Bronchial epithelial cell (primary cell): ENCODE measurements at places on chromosomes 13 and 19.

- peak; percentile 35 for DNase-seq
These were observed 10.8 kb upstream of the PDCD5 start for GRCh38 chr19:32570081-32570785.

DNA sequence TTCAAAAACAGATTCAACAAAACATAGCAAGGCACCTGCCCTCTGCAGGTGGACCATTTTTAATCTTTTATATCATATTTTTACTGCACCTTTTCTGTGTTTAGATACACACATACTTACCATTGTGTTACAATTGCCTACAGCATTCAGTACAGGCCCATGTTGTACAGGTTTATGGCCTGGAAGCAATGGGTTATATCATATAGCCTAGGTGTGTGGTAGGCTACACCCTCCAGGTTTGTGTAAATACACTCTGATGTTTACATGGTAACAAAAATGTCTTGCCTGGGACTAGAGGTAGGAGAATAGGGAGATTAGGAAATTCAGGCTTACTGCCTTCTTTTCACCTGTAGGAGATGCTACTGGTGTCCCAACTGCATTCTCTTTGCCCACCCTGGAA lies 8.2 kb upstream of the UBAC2 start:
- DNase-seq, result no peak

- no peak for DNase-seq
These were observed 75.0 kb downstream of the TEX26 start for GRCh38 chr13:31007417-31007816.

DNA sequence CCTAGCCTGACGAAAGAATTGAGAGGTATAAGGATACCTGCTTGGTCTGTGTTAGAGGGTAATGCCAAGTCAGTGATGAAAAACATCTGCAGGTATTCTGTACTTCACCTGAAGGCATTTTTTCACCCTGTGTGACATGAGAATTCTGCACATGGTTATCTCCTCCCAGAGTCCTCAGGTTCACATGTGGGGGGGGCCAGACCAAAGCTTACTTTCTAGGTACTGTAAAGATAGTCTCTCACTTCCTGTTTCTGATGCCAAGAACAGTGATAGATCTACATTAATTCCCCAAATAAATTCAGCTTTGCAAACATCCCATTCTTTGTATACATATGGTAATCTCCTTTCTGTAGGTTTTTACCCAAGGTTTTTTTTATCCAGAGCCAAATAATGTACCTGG lies 53.4 kb downstream of the GPC6 start:
- no peak for DNase-seq

- DNase-seq, result no peak
These were observed 6.6 kb upstream of the TPTE2 start for GRCh38 chr13:19567820-19568534.

DNA sequence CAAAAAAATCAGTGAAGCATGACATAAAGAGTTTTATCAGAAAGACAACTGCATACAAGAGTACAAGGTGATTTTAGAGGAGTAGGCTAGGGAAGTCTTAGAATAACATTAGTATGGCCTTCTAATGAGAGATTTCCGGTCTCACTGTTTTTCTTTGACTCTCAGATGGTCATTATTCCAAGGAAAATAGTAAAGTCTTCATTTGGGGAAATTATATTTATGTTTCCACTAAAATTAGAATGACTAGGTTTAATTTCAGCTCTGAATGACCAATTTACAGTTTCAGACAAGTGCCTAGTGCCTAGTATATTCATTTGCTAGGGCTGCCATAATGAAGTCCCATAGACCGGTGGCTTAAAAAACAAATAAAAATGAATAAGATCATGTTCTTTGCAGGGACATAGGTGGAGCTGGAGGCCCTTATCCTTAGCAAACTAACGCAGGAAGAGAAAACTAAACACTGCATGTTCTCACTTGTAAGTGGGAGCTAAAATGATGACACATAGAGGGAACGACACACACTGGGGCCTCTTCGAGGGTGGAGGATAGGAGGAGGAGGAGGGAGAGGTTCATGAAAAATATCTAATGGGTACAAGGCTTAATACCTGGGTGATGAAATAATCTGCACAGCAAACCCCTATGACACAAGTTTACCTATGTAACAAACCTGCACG lies 303.1 kb downstream of the PCDH9 start:
- peak; percentile 97 for DNase-seq

GRCh38 chr13:113607056-113607888 lies 22.7 kb downstream of the TFDP1 start:
- no peak for DNase-seq

GRCh38 chr19:3375221-3376090 lies 9.1 kb downstream of the NFIC start:
- no peak for DNase-seq

DNA sequence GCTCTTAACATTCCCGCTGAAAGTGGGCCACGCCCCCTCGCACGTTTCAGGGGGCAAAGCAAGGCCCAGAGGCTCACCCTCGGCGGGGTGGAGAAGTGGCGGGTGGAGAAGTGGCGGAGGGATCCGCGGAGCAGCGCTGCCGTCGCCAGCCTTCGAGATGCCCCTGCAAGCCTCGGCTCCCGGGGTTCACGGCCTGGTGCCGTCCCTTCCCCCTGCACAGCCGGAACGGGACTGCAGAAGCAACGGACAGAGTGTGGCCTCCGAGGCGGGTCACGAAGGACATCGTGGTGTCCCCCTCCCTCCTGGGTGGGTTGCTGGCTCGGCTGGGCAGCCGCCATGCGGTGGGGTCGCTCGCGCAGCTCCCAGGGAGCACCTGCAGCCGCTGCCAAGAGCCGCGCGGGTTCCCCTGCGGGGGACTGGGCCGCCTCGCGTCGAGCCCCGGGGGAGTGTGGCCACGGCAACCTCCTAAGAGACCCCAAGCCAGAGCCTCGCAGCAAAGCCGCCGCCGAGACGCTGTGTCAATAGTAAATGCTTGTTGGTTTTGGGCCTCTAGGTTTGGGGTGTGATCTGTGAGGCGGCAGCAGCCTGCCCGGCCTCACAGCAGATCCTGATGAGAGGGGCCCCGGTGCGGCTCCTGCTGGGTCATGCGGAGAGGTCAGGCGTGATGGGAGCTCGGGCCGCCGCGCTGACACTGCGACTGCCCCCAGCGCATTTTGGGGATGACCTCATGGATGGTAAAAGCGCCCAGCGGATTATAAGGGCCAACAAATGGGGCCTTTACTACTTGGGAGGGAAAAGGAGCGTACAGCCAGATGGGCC lies 5.5 kb downstream of the TPGS1 start:
- DNase-seq, result no peak

DNA sequence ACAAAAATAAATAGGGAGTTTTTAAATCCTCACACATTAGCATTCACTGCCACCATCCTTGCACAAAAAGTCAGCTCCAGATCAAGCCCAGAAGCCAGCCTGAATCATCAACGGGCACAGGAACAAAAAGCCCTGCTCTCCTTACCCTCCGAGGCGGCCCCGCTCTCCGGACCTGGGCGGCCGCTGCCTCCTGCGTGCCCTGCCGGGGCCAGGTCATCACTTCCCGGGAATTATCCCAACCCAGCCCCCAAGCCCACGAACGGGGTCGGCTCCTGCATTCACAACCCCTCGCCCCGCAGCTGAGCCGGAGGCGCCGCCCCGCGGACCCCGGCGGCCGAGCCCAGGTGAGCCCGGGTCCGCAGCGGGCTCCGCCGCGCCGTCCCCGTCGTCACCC lies 754 bp downstream of the DNAJB1 start:
- DNase-seq, result no peak

- DNase-seq, result peak; percentile 40
These were observed 8.1 kb downstream of the PTGIR start for GRCh38 chr19:46616631-46617322.

GRCh38 chr13:112574834-112575613 lies 12.9 kb downstream of the TUBGCP3 start:
- DNase-seq, result no peak

- DNase-seq, result peak; percentile 93
These were observed 87.7 kb downstream of the DOCK9 start for GRCh38 chr13:98890186-98890585.

- DNase-seq, result peak; percentile 98
These were observed 41.6 kb downstream of the ARHGAP35 start for GRCh38 chr19:46902402-46902766.

DNA sequence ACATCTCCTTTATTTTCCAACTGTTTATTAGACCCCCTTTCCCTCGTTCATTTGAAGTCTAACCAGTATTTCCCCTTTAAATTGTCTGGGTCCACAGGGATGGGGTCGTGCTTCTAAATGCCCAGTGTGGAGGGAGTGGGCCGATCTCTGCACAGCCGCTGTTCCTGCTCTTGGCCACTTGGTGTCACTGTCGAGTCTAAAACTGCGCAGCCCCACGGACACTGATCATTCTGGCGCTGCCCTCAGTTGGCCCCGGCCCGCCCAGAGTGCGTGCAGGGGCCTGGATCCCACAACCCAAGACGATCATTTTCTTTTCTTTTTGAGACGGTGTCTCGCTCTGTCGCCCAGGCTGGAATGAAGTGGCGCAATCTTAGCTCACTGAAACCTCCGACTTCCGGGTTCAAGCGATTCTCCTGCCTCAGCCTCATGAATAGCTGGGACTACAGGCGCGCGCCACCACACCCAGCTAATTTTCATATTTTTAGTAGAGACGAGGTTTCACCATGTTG lies 12.0 kb downstream of the WDR88 start:
- DNase-seq, result peak; percentile 27

DNA sequence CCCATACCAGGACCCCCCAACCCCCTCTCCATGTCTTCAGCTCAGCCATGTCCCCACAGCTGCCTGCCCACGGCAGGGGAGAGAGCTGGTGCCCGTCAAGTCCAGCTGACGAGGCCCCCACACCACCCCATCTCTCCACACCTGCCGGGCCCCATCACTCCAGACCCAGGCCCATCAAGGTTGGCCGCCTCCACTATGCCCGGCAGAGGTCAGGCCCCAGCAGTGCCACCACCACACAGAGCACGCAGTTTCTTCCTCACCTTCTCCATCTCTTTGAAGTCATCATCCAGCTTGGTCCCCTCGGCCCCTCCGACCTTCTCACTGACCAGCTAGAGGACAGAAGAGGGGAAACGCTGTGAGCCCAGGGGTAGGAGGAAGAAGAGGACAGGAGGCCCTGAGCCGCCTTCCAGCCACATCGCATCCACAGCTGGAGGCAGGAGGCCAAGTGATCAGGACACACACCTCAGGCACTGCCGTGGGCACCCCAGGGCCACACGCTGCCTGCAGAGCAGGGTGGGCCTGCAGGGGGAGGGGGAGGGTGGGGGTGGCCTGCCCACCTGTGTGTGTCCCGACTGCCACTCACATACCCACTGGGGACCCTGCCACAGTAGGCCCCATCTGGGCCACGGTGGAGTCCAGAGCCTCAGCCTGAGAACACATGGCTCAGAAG lies 23.4 kb downstream of the MPND start:
- DNase-seq, result no peak
